ENCODE measurements at places on chromosomes 12 and 14. TPM values are rescaled to one million over a fixed set of nuclear protein-coding genes. Genes with fewer than 3 reads are reported as not detected.

Gene MPHOSPH9
- total RNA-seq: 131 TPM

Gene KCNH3
- total RNA-seq: 5.4 TPM

Gene SVOP
- not detected for total RNA-seq

Gene KCNJ8
- not detected for total RNA-seq

Gene SYCP3
- 1.1 TPM for total RNA-seq

Gene SLC35F4
- not detected for total RNA-seq

DNA sequence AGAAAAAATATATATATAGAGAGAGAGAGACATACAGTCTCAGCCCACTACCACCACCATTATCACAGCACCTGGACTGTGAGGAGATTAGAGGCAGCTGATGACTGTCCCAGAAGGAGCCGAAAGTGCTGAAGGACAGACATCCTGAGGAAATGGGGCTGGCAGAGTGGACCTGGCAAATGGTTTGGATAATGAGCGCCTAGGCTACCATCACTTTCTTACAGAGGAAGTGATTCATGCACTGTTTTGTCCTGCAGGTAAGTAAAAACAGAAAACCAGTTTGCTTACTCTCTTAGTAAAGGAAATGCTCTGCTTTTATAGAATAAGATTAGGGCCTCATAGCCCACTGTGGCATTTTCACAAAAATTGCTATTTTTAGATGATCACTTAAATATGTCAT is 28.6 kb upstream of the DNM1L start:
- H3K36me3 ChIP-seq: no peaks in the 10 kb centered on the region
- H3K27me3 ChIP-seq: peaks cover 3% of the 10 kb centered on the region
- DNase-seq: no peak

DNA sequence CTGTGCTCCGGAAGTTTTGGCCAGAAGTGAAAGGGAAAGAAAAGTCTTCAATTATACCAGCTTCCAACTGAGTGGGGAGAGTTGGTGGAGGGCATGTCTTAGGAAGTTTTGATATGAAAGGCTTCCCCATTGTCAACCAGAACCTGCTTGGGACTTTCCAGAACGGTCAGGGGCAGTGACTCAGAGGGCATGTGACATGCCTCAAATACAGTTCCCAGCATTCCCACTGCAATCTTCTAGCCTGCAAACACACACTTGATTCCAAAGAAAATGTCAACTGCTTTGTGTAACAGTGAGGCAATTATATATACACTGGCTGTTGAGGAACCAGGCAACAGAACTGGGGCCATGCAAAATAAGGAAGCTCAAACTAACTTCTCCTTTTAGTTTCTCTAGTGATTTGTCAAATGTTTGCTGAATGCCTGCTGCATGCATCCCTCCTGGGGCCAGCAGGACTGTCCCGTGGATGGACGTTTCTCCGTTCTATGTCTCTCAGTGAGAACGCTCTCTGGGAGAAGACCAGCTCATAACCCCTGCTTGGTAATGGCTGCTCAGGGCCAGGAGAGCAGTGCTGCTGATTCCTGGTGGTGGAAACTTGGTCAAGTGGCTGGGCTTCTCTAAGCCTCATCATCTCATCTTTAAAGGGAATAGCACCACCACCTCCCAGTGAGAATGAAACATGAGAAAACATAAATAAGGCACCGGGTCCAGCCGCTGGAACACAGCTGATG is 18.3 kb downstream of the SLC25A47 start:
- peaks cover 40% of the 10 kb centered on the region for H3K36me3 ChIP-seq
- peak; percentile 11 for DNase-seq
- H3K4me1 ChIP-seq: peaks cover 8% of the 10 kb centered on the region
- no peak overlapping the region for H3K4me3 ChIP-seq
- no peaks in the 10 kb centered on the region for H3K27me3 ChIP-seq

DNA sequence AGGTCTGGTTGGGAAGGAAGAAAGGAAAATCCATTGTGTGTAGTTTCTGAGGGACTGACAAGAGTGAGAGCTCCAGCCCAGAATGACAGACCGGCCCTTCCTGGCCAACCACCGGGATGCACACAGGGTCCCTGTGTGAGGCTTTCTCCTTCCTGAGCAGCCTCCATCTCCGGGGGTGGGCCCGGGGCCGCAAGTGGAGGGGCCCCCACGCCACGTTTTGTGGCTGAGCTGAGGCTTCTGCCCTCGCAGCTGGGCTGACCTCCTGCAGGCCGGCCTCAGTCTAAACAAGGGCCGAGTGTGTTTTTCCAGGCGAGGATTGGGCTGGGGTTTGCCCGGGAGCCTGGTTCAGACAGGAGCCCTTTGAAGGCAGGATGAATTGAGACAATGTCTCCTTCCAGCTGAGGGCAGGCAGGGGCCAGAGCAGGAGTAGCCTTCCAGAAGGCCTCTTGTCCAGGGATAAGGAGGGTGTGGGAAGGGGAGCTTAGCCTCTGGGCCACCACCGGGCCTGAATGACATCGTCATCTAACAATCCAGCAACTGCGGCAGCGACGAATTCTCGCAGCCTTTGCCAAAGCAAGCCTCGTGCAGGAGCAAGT is 96.5 kb upstream of the NCOR2 start:
- H3K27me3 ChIP-seq: peaks cover 7% of the 10 kb centered on the region
- H3K4me3 ChIP-seq: no peak overlapping the region
- no peak overlapping the region for H3K27ac ChIP-seq

DNA sequence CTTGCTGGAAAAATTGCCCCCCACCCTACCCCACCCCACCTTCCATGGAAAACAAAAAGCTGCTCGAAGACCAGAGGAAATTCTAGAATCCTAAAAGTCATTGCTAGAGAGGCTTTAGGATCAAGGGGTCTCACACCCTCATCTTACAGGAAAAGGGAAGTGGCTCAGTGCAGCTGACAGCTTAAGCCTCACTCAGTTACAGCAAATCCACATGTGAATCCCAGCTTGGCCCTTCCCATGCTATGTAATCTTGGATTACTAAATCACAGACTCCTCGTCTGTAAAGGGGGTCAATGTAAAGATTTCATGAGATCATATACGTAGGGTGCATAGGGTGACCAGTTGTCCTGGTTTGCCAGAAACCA is 25.9 kb downstream of the CMKLR1 start:
- peaks cover 14% of the 10 kb centered on the region for H3K4me1 ChIP-seq
- no peaks in the 10 kb centered on the region for H3K36me3 ChIP-seq
- DNase-seq: no peak
- peak overlapping the region; percentile 67 for H3K4me3 ChIP-seq
- peak overlapping the region; percentile 80 for H3K27ac ChIP-seq

GRCh38 chr12:48973941-48974673 is 2.6 kb upstream of the WNT10B start:
- H3K27me3 ChIP-seq: peaks cover 87% of the 10 kb centered on the region
- H3K4me3 ChIP-seq: no peak overlapping the region
- H3K27ac ChIP-seq: no peak overlapping the region
- DNase-seq: peak; percentile 58
- H3K36me3 ChIP-seq: no peaks in the 10 kb centered on the region

GRCh38 chr12:38137716-38138115 is 178.9 kb upstream of the ALG10B start:
- no peaks in the 10 kb centered on the region for H3K27me3 ChIP-seq
- H3K36me3 ChIP-seq: no peaks in the 10 kb centered on the region
- DNase-seq: no peak
- no peak overlapping the region for H3K27ac ChIP-seq

GRCh38 chr12:97426492-97427116 is 36.0 kb upstream of the RMST start:
- no peak for DNase-seq
- no peak overlapping the region for H3K4me3 ChIP-seq
- no peaks in the 10 kb centered on the region for H3K36me3 ChIP-seq

DNA sequence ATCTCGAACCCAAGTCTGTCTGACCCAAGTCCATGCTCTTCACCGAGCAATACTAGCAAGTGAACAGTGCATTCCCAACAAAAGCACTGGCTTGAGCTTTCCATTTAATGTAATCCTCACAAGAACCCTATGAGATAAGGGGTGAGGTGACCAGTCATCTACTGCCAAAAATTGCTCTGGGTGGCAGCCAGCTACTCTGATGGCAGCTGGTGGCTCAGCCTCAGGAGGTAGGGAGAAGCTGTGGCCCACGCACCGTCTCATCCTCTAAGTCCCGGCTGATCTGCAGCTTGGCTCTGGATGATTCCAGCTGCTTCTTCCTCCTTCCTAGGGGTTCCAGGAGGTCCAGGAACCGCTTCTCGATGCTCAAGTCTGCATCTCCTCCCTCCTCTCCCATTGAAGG is 75.2 kb downstream of the PLEKHG3 start:
- no peak overlapping the region for H3K4me3 ChIP-seq
- no peaks in the 10 kb centered on the region for H3K36me3 ChIP-seq
- no peak overlapping the region for H3K27ac ChIP-seq
- H3K4me1 ChIP-seq: no peaks in the 10 kb centered on the region

DNA sequence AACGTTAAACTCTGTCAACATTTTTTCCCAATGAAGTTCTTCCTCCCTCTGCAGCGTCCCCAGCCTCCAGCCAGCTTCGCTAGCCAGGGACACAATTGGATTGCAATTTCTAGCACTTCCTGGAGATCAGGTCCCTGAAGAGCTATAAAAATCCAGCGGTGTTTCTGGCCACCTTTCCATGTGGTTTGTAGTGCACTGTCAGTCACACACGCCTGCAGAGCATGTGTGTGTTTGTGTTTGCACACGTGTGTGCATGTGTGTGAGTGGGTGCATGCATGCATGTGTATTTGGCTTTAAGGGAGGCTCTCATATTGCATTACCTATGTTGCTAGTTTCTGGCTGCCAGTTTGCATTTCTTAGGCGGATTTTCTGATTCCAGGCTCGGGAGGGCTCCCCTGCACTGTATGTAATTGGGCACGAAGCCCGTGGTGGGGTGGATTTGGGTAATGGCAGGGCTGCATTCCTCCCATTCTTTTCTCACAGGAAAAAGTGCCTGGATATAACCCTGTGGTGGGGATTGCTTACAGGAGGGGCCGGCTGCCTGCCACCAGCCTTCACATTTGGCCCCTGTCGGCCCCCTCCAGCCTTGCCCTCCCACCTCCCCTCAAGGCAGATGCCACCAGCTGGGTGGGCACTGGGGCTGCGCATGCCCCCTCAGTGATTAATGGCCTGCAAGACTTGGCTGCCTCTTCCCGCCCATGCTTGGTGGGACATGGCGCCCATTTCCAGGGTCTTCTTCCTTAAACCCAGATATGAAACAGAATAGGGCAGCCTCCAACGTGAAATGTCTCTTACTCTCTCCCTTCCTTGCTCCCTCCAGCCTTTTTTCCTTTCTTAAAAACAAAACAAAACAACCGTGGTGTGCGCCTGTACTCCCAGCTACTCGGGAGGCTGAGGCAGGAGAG is 74.0 kb downstream of the TSPAN9 start:
- no peak overlapping the region for H3K4me3 ChIP-seq
- no peaks in the 10 kb centered on the region for H3K36me3 ChIP-seq
- peaks cover 4% of the 10 kb centered on the region for H3K4me1 ChIP-seq
- no peak for DNase-seq
- no peak overlapping the region for H3K27ac ChIP-seq
- peaks cover 32% of the 10 kb centered on the region for H3K27me3 ChIP-seq

- H3K27ac ChIP-seq: no peak overlapping the region
- H3K4me1 ChIP-seq: peaks cover 5% of the 10 kb centered on the region
- no peak overlapping the region for H3K4me3 ChIP-seq
- DNase-seq: no peak
- H3K36me3 ChIP-seq: peaks cover 8% of the 10 kb centered on the region
Measured at GRCh38 chr12:109163167-109163566, 46.8 kb downstream of the ACACB start.

GRCh38 chr14:55780156-55780946 is 200.3 kb downstream of the KTN1 start:
- H3K27me3 ChIP-seq: peaks cover 11% of the 10 kb centered on the region
- no peak overlapping the region for H3K4me3 ChIP-seq
- no peak overlapping the region for H3K27ac ChIP-seq
- H3K4me1 ChIP-seq: no peaks in the 10 kb centered on the region

DNA sequence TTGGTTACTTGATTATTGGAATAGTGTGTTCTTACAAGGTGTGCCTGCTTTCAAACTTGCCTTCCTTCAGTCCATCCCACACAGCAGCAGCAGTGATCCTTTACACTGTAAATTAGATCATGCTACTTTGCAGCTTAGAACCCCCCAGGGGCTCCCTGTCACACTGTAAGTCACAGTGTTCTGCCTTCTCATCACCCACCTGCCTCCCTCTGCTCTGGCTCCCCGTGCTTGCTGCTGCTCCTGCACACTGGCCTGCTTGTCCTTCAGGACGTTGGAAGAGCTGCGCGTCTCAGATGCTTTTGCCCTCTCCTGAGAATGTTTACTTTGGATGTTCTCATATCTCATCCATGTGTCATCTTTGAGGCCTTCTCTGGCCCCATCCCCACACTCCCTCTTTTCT is 27.3 kb downstream of the ZC3H14 start:
- H3K36me3 ChIP-seq: peaks cover 21% of the 10 kb centered on the region
- H3K4me1 ChIP-seq: no peaks in the 10 kb centered on the region
- no peaks in the 10 kb centered on the region for H3K27me3 ChIP-seq
- no peak for DNase-seq
- H3K27ac ChIP-seq: no peak overlapping the region

DNA sequence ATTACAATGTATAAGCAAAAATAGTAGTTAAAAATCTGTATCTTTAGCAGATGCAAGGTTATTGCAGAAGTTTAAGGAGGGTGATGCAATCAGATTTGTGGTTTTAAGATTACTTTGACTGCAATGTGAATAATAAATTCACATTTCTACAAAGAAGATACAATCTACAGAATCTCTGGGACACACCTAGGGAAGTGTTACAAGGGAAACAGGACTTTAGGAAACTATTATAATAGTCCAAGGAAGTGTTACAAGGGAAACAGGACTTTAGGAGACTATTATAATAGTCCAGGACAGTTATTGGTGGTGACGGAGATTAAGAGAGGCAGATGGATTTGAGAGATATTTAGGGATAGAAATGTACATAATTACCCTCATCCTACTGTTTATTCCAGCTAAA is 154.4 kb upstream of the GARIN6 start:
- no peak overlapping the region for H3K4me3 ChIP-seq
- no peaks in the 10 kb centered on the region for H3K36me3 ChIP-seq
- H3K27ac ChIP-seq: no peak overlapping the region
- no peak for DNase-seq
- no peaks in the 10 kb centered on the region for H3K4me1 ChIP-seq

DNA sequence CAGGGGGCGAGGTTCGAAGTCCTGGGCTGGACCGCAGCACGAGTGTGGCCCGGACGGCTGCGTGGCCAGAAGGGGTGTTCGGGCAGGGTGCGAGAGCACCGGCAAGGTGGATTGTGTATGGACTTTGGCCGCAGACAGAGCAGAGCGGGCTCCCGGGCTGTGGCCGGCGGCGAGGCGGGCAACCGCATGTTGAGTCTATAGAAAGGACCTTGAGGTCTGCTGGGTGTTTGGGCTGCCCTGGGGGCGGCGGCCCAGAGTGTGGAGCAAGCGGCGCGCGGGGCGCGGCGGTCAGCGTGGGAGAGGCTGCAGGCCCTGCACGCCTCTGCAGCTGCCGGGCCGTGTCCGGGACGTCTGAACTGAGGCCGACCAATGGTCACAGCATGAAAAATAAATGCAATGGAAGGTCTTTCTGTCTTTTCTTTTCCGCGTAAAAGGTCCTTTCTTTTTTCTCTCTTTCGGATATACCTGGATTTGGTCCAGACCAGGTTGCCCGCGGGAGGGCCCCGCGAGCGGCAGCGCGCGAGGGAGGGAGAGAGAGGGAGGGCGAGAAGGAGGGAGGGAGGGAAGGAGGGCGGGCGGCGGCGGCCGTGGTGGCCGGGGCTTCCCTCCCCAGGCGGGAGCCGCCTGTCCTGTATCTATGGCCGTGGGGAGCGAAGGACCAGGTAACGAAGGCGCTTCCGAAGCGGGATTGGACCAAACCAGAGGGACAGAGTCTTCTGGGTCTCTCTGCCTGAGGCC is 5.5 kb upstream of the HOXC9 start:
- H3K27me3 ChIP-seq: peaks cover 100% of the 10 kb centered on the region
- peak overlapping the region; percentile 86 for H3K4me3 ChIP-seq
- H3K36me3 ChIP-seq: peaks cover 2% of the 10 kb centered on the region
- peak overlapping the region; percentile 66 for H3K27ac ChIP-seq
